Stimulated activated CD4-positive, alpha-beta T cell treated with anti-CD3 and anti-CD28 coated beads, Interleukin-2, amount 100 ng/mL, for 24 hours (primary cell): ENCODE measurements at places on chromosomes 11 and 22.

DNA sequence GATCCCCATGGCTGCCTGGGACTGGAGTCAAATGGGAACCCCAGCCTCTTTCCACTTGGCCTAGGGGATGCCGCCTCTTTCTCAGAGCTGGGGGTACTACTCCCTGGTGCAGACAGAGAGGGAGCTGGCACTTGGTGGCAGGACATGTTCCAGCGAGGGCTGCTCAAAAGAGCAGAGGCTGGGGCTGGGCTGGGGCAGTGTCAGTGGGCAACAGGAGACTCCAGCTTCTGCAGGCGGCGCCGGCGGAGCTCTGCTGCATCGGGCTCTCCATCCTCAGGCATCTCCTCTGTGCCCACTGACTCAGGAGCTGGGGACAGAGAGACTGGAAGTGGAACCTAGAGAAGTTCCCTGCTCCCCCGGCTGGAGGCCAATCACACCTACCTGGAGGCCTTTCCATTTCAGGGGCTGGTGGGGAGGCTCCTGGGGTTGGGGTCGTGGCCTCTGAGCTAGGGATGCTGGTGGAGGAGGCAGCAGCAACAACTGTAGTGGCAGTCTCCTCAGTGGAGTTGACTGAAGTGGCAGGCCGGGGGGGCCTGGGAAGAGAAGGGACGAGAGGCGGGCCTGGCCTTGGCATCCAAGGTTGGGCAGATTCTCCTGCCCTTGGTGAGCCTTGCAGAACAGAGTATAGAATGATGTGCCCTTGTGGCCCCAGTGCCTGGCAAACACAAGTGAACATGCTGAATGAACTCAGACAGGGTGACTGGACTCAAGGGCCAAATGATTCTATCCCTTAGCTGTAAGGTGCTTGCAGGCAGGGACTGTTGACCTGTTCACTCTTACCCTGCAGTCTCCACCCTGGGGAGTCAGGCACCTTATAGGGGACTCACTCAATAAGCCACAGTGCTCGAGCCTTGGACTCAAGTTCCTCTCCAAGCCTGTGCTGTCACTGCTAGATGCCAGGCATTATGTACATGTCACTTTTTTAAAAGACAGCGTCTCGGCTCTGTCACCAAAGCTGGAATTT, 5.9 kb downstream of the SYVN1 start:
- no peak for DNase-seq

- DNase-seq, result no peak
Measured at GRCh38 chr11:57773026-57773598, 11.5 kb downstream of the CTNND1 start.

- DNase-seq, result no peak
Measured at GRCh38 chr11:79081471-79082031, 359.3 kb downstream of the TENM4 start.

GRCh38 chr22:49381595-49382450, 445.9 kb downstream of the BRD1 start:
- DNase-seq, result no peak

DNA sequence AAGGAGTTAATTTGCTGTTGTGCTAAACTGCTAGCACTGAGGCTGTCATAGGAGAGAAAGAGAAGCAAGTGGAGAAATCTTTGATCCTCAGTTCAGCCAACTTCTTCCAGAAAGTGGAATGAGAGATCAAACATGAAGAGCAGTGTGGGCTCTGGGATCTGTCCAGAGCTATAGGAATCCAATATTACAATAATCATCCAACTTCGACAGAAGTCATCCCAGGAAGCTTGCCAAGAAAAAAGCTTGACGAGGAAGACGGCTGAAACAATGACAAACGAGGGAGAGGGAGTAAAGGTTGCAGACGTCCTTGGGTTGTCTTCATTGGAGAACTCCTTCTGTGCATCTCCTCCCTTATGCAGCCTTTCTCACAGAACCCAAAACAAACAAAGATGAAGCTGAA, 496.2 kb downstream of the INSC start:
- no peak for DNase-seq
